Astrocyte (in vitro differentiated cells and primary cell): ENCODE measurements at places on chromosomes 16 and 17.

GRCh38 chr16:49703483-49703882 lies 152.4 kb downstream of the ZNF423 start:
- no peak for DNase-seq

GRCh38 chr16:4938683-4939030 lies 1.7 kb upstream of the PPL start:
- no peak for DNase-seq

DNA sequence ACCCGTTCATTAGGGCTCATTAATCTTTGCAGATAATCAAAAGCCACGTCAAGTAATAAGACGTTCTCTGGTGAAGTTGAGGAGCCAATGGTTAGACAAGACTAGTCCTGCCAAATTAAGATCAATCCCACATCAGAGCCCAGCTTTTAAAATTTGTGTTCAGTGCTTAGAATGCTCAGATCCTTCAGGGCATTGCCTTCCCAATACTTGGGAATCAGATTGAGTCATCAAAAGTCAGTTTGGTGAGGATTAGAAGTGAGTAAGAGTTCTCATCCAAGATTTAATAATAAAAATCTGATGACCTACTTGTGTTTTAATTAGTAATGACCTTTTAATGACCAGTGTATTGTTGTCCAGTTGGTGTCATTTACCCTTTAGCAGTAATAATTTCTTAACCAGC lies 19.8 kb downstream of the MAP2K4 start:
- no peak for DNase-seq

DNA sequence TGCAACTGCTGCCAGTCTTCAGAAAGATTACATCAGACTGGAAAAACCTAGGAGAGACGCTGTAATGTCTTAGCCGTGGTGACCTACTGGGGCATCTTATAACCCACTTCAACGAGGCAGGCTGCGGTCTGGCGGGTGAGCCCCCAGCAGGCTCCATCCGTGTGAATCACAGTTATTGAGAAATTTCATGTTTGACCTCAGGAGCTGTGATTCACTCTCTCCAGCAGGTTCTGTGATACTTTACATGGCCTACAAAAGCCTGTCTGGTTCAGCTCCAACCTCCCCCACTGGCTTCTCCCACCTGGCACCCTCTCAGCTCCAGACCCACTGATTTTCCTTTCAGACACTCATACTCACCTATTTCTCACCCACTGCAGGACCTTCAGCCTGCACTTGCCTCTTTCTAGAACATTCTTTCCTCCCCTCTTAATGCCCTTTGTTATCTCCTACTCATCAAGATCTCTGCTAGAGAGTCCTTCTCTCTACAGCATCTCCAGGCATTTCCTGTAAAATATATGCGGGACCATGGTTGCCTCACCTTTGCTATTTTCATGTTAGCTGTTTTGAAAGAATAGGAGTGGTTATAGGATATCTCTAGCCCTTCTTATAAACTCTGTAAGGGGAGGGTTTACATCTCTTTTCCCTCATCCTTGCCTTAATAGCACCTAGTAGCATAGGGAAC lies 227.9 kb downstream of the MAF start:
- DNase-seq: peak; percentile 36

- peak; percentile 82 for DNase-seq
These were observed 18.8 kb downstream of the SRP68 start for GRCh38 chr17:76053246-76054111.

DNA sequence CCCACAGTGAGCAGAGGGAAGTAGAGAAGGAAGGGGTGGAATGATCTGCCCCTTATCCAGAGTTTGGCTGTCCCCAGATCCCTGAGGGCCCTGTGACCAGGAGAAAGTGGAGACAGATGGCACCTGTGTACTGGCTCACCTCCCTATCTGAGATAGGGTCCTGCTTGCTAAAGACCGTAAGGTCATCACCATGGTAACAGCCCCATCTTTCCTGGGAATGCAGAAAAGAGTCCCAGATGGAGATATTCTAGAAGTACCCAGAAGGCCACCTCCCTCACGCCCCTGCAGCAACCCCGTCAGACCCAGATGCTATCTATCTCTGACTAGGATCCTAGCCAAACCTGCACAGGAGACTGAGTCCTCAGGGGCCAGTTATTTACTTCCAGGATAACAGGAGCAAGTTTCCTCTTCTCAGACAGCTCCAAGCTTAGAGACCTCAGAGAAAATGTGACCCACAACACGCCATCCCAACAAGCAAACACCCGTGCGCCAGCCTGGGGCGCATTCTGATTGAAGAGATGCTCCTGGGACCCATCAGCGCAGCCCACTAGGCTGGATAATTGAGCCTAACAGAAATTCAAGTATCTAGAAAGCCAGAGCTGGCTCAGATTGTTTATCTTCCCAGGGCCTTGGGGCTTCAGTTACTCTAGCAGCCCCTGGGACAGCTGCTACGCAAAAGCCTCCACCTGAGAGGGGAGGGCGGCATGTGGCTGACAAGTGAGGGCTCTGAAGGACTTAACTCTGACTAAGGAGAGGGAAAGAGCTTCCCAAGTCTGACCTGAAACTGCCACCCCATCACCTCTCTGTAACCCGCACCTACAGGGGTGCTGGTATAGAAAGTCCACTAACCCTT lies 1.9 kb downstream of the ORMDL3 start:
- DNase-seq: no peak

DNA sequence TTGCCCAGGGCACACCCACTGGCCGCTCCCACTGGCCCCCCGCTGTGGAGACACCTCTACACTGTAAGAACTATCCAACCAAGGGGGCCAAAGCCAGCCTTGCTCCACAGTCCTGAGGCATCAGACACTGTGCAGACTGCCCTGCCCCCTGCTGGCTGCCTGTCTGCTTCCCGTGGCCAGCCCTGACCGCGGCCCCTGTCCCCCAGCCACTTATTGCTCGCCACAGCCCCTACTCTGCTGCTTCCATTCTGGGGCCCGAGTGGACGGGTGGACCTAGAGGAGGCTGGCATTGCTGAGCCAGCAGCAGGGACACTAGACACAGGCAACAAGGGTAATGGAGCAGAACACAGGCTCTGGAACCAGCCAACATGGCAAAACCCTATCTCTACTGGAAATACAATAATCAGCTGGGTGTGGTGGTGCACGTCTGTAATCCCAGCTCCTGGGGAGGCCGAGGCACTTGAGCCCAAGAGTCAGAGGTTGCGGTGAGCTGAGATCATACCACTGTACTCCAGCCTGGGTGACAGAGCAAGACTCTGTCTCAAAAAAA lies 19.7 kb upstream of the LRRC37A3 start:
- no peak for DNase-seq

DNA sequence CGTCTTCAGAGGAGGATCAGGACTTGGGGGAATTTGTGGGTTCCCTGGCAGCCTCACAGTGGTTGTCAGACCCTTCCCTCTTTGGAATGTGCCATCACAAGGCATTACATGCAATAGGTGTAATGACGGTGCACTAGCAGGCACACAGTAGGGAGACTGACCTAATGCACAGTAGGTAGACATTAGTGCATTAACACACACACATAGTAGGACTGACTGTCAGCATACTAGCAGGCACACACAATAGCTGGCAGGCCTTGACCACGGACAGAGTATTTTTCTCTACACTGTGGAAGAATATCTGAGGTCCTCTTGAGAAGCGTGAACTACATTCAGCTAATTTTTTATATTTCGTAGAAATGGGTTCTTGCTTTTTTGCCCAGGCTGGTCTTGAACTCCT lies 10.9 kb upstream of the UBALD2 start:
- no peak for DNase-seq

DNA sequence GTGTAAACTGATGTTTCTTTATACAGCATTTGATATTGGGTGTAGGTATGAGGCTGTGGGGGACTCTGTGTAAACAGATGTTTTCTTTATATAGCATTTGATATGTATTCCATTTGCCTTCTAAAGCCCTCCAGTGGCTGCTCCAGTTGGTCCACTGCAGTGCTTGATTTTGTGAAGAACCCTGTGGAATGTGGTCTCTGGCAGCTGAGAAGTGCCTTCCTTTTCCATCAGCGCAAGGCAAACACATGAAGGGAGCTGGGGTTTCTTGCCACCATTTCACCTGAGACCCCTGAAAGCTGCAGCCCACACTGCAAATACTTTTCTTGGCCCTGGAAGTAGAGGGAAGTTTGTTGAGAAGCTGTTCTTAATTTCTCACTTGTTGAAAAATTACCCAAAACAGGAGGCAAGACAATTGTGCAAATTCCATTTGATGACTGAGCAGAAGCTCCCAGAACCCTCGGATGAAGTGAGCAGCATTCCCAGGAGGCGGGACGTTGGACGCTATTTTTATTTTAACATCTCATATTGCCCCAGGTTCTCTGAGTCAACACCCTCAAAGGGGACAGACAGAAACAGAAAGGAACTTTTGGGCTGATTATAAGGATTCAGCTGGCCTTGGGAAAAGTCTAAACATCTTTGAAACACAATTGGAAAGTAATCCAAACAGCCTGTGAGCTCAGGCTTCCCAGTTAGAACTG lies 158.5 kb upstream of the RPH3AL start:
- peak; percentile 76 for DNase-seq

DNA sequence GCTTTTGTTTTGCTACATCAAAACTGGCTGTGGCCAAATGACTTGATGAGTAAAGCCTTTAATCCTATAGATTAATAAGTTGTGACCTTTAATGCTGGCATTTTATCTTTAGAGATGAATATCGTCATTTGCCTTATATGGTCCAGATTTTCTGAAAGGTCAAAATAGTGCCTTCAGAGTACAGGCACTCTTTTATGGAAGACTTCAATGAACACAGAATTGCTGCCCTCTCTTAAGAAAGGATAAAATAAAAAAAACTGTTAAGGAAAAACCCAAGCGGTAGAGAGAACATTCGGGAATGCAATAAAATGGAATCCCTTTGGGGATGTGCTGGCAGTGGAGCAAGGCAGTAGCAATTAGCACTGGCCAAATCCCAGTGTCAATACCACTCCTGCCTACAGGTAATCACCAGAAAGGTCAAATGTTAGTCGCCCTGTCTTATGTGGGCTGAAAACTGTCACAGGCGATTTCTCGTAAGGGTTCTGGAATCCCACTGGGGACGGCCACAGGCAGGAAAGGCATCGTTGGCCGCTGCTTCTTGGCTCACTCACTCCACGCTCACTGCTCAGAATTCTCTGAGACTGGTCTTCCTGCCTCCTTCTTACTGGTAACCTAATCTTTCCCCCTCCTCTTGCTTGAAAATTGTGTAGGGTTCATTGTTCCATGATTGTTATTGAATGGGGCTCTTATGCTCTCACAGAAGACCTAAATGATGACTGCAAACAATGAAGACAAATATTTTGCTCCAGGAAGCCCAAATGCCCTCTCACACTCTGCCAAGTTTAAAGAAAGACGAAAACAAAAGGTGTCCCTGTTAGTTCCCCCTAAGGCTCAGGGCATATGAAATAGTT lies 45.4 kb upstream of the HSBP1 start:
- no peak for DNase-seq

GRCh38 chr16:55379876-55380390 lies 55.9 kb downstream of the IRX6 start:
- no peak for DNase-seq

- no peak for DNase-seq
These were observed 46.5 kb upstream of the GINS3 start for GRCh38 chr16:58345574-58346354.

GRCh38 chr17:70869402-70870085 lies 700.2 kb downstream of the KCNJ2 start:
- no peak for DNase-seq

DNA sequence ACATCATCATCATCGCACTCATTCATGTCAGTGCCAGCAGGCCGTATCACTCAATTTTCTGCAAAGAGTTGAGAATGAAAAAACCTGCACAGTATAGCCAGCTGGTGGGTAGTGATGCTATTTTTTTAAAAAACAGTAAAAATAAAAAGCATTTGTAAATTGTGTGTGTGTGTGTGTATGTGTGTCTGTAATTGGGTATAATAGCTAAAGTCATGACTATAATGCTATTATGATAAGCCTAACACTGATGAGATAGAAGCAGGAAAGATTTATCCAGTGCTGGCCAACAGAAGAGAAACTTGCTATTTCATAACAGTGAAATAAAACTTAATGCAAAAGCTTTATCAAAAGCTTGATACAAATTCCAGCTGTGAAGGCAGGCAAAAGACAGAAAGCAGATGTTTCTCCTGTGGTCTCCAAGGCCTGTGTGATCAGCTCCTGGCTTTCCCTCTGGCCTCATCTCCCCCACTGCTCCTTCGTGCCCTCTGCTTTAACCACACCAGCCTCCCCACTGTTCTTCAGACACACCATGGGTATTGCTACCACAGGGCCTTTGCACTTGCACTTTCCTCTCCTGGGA lies 206.2 kb upstream of the IRX5 start:
- DNase-seq: no peak

DNA sequence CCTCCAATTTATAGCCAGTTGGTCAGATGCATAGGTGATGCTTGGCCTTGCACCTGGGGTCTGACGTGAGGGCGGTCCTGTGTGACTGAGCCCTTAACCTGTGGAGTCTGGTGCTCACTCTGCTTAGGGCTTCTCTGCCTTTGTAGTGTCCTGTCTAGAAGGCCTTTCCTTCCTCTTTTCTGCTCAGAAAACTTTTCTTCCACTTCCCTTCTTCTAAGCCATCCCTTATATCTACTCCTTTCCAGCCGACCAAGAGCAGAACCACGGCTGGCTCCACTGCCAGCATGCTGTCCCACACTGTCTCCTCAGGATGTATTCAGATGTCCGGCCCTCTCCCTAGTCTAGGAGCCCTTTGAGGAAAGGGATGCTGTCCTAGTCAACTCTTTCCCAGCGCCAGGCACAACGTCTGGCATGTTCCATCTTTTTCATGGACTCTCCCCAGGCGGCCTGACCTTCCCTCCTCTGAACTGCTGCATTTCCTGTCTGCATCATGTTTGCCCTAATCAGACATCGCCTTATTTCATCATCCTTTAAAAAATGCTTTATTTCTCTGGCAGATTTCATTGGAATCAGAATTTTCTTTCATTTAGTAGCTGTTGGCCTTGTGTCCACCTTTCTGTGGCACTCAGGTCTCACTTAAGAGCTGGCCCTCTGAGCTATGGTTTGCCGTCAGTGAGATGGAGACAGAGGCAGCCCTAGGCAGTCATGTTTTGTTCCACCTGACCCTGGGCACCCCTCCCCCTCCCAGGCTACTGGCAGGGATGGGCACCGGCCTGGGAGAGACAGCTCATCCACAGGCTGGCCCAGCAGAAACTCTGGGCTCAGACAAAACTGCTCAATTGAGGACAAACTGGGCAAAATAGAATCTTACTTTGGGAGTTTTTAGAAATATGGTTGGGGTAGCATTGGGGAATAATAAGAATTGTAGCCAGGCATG lies 15.5 kb upstream of the BRCA1 start:
- no peak for DNase-seq

GRCh38 chr17:81719410-81720266 lies 7.6 kb downstream of the SLC25A10 start:
- no peak for DNase-seq

- no peak for DNase-seq
These were observed 6.0 kb upstream of the PRDM7 start for GRCh38 chr16:90083139-90083538.

GRCh38 chr16:22849517-22849916 lies 35.6 kb downstream of the HS3ST2 start:
- no peak for DNase-seq

GRCh38 chr17:2122641-2123302 lies 67.9 kb downstream of the HIC1 start:
- peak; percentile 79 for DNase-seq

GRCh38 chr17:80080081-80080480 lies 21.3 kb upstream of the GAA start:
- DNase-seq: peak; percentile 44

- DNase-seq: peak; percentile 80
These were observed 43.7 kb upstream of the TNRC6A start for GRCh38 chr16:24685539-24686432.

- DNase-seq: no peak
These were observed 525 bp downstream of the CD2BP2 start for GRCh38 chr16:30354423-30355143.

GRCh38 chr17:74759941-74760340 lies 11.5 kb downstream of the NHERF1 start:
- no peak for DNase-seq

GRCh38 chr16:85437166-85438052 lies 175.7 kb upstream of the GSE1 start:
- no peak for DNase-seq
